ENCODE measurements at places on chromosomes 11 and 22.

GRCh38 chr11:128451652-128452470, 135.5 kb downstream of the ETS1 start:
- no peak for DNase-seq

GRCh38 chr11:41866525-41866924, 407.1 kb upstream of the LRRC4C start:
- DNase-seq, result no peak

GRCh38 chr11:115244296-115244695, 259.9 kb downstream of the CADM1 start:
- no peak for DNase-seq

DNA sequence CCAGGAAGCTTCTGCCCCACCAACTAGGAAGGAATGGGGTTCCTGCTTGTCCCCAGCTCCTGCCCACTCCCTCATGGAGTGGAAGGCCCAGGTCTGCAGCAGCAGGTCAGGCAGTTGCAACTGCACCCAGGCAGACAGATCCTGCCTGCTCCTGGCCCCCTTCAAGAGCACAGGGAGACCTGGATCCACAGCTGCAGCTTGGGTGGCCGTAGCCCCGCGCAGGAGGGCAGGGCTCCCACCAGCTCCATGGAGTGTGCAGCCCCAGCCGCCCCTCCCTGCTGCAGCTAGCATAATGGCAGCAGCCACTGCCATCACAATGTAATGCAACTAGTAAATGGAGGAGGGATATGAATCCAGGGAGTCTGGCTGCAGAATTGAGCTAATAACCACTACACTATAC, 187.5 kb upstream of the PLET1 start:
- no peak for DNase-seq

- DNase-seq, result no peak
Measured at GRCh38 chr11:113638376-113638775, 67.7 kb downstream of the TMPRSS5 start.

- no peak for DNase-seq
Measured at GRCh38 chr11:14372011-14372410, 13.0 kb upstream of the RRAS2 start.

GRCh38 chr11:127274328-127274676, 273.7 kb upstream of the KIRREL3 start:
- DNase-seq, result no peak

DNA sequence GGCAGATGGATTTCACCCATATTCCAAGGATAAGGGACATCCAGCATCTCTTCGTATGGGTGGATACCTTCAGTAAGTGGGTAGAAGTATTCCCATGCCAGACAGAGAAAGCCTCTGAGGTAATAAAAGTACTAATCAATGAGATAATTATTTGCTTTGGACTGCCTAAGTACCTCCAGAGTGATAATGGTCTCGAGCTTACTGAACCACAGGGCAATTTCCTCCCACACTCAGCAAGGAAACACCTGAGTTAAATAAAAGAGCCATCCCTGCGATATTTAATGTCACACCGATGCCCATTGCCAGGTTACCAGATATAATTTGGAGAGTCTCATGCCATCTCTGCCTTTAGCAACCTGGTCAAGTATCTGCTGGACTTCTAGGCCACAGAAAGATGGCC, 70.6 kb upstream of the MPEG1 start:
- DNase-seq, result no peak

- no peak for DNase-seq
Measured at GRCh38 chr11:46918788-46919513, 601 bp upstream of the LRP4 start.

DNA sequence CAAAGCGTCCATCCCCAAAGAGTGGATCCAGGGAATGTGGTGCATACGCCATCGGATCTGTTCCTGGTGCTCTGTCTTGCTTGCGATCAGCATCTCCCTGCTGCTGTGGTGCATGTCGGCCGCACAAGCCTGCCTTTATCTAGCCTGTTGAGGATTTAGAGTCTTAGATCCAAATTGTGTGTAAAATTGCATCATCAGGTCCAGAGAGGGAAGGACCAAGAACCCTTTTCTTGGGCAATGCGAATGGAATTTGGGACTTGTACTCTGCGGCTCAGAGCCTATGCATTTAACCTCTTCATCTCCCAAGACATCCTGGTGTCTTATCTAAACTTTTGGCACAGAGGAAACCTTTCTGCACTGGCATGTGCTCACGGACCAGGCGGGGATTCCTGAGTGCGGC, 1238.7 kb downstream of the TBC1D22A start:
- DNase-seq, result no peak

GRCh38 chr11:122645847-122646246, 9.7 kb upstream of the UBASH3B start:
- no peak for DNase-seq

DNA sequence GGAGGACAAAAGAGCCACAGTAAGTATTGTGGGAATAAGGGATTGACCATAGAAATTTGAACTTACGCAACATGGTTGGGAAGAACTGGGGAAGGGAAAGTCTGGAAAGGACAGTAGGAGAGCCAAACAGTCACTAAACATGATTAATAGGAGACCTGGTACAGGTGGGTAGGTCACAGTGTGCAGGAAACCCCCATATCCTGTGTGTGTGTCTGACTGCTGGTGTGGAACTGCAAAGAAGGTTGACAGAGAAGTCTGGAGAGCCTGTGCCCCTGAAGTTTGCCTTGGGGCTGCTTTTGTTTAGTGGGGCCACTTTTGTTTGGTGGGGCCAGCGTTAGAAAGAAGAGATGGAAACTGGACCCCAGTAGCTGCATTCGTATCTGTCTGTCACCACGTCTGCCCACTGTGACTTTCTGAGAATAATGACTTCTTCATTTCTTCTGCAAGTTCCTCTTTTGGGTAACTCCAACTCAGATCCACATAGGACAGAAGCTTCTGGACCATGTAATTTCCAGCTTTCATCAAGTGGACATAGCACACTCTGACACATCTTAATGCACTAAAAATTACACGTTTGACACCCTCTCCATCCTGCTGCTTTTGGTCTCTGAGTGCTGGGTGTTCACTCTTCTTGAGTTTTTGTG, 126.8 kb upstream of the RAG2 start:
- DNase-seq, result no peak

GRCh38 chr22:28398981-28399380, 280.7 kb downstream of the TTC28 start:
- DNase-seq, result no peak

DNA sequence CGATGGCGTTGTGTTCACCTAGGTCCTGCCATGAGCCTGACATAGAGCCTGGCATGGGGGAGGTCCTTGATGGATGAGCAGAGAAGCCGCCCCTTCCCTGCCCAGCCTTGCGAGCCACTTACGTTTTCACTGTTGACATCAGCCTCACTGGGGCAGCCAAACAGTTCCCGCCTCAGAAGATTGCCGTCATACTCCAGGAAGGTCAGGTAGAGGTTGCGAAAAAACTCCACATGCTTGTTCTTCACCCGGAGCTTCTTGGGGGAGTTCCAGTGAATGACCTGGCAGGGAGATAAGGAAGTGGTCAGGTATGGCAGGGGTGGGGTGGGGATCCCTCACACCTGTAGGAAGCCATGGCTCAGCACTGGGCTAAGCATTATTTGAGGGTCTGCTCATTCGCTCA, 279.3 kb upstream of the SYN3 start:
- DNase-seq, result no peak

- no peak for DNase-seq
Measured at GRCh38 chr11:45906965-45907611, at the start of gene FREY1. FREY1 (minus strand) TSS chr11:45907271; CDS start chr11:45907245, 26 bp downstream.

DNA sequence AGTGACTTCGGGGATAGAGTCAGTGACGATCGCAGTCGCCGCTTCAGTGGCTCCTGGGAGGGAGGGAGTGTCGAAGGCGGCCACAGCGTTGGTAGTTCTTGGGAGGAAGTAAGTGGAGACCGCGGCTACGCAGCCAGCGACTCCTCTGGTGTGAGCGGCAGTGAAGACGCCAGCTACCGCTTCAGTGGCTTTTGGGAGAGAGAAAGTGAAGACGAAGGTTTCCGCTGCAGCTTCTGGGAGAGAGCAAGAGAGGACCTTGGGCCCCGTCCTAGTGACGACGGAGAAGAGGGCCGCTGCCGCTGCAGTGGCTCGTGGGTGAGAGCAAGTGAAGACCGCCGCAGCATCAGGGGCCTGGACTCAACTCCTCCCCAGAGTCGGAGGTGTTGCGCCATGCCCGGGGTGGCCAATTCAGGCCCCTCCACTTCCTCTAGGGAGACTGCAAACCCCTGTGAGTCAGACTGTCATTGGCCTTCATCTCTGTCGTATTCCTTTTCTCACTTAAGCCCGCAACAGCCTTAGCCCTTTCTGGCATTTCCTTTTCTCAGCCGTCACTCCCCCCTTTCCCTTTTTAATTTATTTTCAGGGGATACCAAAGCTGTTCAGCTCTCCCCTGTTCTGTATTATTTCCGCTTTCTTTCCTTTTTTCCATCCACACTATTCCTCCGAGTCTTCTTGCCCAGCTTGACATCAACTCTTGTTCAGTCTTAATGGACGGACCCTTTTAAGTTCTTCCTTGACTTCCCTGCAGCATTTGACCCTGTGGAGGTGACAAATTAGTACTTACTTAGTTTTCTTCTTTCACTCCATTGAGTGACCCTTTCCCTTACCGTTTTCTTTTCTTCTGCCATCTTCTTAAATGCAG, 1.0 kb downstream of the ANKRD42 start:
- DNase-seq, result peak; percentile 39

DNA sequence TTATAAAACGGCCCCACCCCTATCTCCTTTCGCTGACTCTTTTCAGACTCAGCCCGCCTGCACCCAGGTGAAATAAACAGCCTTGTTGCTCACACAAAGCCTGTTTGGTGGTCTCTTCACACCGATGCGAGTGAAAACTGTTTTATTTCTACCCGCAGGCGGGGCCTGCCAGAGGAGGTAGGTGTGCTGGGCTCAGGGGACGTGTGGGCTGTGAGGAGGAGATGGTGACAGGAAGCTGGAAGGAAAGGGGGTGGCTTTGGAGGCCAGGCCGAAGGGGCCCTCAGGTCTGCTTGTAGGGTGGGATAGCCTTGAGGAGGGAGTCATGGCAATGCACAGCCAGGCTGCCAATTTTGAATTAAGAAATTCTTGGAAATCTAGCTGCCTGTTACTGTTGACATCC, 21.3 kb upstream of the KRTAP5-7 start:
- DNase-seq, result no peak

DNA sequence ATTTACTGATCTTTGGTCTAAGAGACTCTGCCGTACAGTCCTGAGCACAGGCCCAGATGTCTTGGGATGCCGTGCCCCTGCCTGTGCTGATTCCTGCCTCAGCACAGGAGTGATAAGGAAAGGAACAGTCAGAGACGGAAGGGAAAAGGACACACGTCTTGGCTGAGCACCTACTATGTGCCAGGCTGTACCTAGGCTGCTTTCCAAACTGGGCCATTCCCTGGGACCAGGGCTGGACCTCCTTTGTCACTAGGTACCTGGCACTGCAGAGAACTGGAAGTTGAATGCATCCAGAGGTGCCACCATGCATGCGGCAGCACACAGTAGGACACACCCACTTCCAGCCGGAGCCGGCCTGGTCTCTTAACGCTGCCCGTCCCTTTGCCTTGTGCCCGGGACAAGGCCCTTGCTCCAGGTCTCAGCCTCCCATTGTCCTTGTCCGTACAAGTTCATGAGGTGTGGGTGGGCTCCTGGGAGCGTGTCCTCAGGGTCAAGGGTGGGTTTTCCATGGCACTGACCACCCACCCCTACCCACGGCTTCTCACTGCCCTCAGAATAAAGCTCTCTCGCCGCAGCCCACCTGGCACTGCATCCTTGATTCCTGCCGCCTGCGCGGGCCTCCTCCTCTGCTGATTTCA, 1.1 kb upstream of the SSTR3 start:
- DNase-seq, result no peak

DNA sequence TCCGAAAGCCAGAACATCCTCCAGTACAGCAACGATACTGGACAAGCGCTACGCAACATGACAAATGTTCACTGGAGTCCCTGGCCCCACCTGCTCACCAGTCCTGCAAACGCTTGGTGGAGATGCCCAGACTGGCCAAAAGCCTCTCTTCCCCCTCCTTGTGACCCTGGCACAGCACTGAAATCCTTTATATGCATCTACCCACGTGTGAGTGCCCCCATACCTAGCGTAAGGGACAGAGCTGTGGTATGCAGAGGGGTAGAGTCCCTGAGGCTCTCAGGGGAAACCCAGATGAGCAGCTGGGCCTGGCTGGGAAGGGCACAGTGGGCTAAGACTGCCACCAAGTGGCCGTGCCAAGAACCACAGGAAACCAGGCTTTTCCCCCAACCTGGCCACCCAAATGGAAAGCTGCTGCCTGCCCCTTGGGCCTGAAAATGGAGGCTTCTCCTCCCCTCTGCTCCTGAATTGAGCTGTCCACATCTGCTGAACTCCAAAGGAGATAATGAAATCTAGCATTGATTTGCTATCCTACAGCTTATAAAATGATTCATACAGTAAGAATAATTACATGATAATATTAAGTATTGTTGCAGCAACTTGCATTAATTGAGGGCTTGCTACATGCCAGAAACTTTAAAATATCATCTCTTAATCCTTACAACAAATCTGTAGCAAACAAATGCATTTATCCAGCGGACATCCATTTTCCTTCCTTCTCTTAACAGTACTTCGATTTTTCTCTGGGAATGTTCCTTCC, 24.8 kb upstream of the TTC12 start:
- peak; percentile 44 for DNase-seq

DNA sequence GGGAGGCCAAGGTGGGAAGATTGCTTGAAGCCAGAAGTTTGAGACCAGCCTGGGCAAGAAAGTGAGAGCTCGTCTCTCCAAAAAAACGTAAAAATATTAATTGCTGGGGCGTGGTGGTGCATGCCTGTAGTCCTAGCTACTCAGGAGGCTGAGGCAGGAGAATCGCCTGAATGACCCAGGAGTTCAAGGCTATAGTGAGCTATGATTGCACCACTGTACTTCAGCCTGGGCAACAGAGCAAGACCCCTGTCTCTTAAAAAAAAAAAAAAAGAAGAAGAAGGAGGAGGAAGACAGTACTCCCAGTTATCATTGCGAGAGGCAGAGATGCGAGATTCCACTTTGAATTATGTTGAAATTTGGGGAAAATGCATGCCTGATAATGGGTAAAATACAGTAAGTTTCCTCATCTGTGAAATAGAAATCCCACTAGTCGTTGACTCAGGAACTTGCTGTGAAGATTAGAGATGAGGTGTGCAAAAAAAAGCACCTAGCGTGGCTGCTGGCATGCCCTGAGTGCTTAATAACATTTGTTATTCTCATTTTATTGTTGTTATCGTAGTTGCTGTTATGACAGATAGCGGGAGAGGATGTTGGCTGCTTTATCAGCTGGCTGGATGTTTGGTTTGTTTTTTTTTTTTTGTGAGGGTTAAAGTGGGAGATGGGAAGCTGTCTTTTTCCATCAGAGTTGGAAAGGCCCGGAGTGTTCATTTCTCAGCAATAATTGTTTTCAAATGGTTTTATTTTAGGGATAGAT, 33.4 kb downstream of the BCR start:
- DNase-seq, result no peak

GRCh38 chr11:44407211-44407996, 97.5 kb upstream of the ALX4 start:
- DNase-seq, result no peak
